Large intestine (tissue), 12 donors: ENCODE measurements at places on chromosomes 5 and 9. TPM values are rescaled to one million over a fixed set of nuclear protein-coding genes. Genes with fewer than 3 reads are reported as not detected.

GRCh38 chr5:178538741-178539229 lies 51.4 kb downstream of the COL23A1 start:
- no peak for DNase-seq

The AKNA gene
- polyA plus RNA-seq = 12.0 TPM

The BTNL3 gene
- polyA plus RNA-seq = 158 TPM

- DNase-seq = no peak
Observed at GRCh38 chr5:179271428-179271734, 73.9 kb downstream of the ADAMTS2 start.

- no peak for DNase-seq
Observed at GRCh38 chr9:90665072-90665471, 22.4 kb upstream of the DIRAS2 start.

DNA sequence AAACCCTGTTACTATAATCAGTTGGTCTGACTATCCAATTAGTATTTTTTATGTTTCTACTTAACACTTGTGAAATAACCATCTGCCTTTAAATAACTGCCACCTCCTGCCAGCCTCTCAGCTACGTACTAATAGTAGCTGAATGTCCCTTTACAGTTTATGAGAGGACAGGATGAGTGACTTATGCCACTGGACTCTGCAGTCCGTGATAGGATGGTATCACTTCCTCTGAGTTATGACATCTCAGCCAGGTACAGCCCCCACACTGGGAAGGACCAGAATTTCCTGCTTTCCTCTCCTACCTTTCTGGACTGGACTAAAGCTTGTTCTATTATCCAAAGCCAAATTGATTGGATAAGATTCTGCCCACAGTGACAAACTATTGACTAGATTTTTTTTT lies 102.9 kb downstream of the ZFAND5 start:
- no peak for DNase-seq

The TIMD4 gene
- polyA plus RNA-seq = 1.5 TPM

DNA sequence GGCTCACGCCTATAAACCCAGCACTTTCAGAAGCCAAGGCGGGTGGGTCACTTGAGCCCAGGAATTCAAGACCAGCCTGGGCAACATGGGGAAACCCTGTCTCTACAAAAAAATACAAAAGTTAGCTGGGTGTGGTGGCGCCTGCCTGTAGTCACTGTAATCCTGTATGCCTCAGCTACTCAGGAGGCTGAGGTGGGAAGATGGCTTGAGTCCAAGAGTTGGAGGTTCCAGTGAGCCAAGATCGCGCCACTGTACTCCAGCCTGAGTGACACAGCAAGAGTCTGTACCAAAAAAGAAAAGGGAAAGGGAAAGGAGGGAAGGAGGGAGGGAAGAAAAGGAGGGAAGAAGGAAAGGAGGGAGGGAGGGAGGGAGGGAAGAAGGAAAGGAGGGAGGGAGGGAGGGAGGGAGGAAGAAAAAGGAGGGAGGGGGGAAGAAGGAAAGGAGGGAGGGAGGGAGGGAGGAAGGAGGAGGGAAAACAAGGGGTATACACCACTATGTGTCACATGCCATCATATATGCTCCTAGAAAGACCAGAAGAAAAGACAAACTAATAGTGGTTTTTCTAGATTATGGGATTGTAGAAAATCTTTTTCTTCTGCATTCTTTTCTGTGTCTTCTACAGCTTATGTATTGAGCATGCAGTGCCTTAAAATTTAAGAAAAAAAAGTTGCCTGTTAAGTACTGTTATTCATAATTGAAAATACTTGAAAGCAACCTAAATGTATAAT lies 240.1 kb downstream of the DENND1A start:
- no peak for DNase-seq

DNA sequence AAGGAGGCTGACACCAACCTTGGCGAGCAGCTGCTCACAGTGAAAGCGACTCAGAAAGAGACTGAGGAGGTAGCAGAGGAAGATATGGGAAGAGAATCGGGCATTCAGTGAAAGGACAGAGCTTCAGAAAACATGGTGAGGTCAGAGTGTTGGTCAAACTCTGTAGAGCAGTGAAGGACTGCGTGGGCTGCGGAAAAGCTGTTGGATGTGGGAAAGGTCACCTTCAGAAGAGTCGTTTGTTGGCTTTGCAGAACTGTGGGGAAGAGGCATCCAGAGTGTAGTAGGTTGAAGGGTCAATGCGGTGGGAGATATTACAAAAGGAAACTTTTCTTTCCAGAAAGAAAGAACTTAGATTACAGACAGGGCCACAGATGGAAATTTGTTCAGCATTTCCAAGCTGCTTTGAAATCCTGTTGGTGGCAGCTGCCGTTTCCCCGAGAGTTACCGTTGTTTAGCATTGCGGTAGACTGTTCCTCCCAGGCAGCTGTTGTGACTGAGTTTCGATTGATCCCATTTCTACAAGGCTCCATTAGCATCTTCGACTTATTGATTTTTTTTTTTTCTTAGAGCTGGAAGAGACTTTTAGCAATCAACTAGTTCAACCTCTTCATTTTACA lies 58.3 kb upstream of the AFAP1L1 start:
- DNase-seq = no peak

DNA sequence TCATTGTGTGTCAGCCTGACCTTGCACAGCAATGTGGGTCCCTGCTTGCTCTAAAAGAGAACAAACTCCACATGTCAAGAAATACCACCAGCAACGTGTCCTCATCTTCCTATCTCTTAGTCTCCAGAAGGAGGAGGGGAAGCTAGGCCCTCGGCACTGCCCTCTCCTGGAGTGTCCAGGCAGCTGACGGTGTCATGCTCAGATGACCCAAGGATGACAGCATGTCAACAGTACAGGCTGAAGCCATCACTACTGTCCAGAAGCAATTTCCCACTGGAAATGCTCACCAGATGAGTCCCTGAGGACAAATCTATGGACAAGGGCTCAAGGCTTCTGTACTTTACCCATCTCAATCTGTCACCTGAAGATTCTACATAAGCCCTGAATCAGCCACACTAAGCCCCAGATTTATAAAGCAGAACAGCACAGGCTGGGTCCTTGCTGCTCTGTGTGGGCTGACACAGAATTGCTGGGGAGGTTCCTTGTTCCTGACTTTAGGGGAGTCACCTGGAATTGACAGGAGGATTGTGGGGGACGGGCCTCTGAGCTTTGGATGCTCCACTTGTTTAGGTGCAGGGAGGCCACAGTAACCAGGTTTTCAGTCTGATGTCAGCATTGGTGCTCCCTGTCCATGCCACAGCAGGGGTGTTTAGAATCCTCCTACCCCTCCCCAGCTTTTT lies 210.2 kb downstream of the DAB2IP start:
- peak; percentile 16 for DNase-seq

GRCh38 chr5:86795659-86796058 lies 177.9 kb downstream of the COX7C start:
- no peak for DNase-seq

The TSSK1B gene
- not detected for polyA plus RNA-seq

The TSLP gene
- 0.19 TPM for polyA plus RNA-seq

GRCh38 chr9:110104261-110104809 lies 103.6 kb downstream of the C9orf152 start:
- no peak for DNase-seq

The ARHGEF28 gene
- polyA plus RNA-seq = 16.6 TPM

DNA sequence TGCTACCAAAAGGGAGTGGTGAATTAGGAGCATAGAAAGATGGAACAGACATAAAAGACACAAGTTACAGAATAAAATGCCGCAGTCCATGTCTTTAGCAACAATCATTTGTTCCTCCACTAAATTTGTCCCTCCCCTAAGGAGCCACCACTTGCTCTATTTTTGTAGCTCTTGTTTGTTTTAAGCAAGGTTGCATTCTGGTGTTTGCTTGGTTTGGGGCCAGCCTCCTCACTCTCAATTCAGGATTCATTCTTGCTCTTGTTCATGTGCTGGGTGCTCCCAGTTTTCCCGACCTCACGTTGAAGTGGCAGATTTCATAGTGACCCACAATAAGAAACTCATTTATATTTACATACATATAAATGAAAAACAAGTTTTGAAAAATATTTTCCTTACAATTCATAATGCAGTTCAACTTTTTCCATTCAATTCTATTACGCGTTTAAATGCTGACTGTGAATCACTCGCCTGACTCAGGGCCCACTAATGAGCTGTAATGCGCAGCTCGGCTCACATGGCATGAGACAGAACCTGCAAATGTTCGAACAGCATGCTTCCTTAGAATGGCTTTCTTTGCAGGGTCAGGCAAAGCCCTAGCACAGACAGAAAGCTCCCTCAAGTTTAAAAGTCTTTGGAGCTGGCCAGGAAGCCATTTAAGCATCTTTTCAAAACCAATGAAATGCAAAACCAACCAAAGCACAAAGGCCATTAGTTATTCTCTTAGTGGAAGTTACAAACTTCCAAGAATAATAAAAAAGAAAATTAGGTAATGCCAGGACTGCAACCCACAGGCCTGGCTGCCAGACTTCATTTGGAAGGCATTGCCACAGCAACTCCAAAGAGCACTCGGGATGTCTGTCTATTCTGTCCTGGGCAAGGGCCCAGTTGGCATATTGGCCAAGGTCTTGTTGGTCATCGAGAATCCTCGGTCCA lies 41.7 kb downstream of the RETREG1 start:
- DNase-seq = no peak

GRCh38 chr9:110254500-110254899 lies 1.8 kb downstream of the TXN start:
- DNase-seq = no peak

DNA sequence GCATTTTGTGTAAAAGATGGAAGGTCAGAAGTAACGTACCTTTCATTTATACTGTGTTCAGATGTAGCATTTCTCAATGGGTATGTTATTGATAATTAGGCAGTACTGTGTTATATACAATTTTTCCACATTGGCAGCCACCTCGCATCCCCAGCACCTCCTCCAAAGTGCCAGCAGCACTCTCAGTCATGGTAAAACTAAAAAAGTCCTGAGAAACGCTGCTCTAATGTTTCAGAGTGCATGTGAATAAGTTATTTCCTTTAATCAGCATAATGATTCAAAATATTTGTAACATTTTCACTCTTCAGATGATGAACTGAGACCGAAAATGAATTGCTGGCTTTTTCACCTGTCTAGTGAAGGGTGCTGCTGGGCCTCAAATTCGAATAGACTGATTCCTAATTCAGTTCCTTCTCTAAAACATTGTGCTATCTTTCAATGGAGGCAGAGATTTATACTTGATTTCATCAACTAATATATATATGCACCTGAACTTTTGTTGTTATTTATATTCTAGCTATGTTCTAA lies 79.9 kb upstream of the ANKRD55 start:
- DNase-seq = no peak

DNA sequence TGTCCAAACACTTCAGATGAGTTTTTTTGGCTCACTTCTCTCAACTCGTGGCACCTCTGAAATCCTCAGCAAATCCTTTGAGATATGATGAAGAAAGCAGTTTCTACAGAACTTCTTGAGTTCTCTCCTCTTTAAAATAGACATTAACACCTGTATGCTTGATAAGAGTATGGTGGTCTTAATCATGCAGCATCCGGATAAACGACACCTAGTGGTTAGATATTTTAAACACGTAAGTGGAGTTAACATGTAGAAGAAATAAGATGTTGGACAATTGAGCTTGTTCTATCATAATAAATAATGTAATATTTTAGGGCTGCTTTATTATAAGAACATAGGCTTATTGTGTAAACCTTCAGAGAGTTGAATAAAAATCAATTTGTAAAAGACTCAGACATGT lies 324.8 kb downstream of the CYLC2 start:
- DNase-seq = no peak

The PCDHB2 gene
- 1.7 TPM for polyA plus RNA-seq

The SLC25A2 gene
- 0.04 TPM for polyA plus RNA-seq

- DNase-seq = no peak
Observed at GRCh38 chr5:84306601-84307000, 78.1 kb downstream of the EDIL3 start.

- DNase-seq = no peak
Observed at GRCh38 chr9:120970244-120970643, 43.6 kb upstream of the TRAF1 start.

- no peak for DNase-seq
Observed at GRCh38 chr5:35026941-35027340, 20.8 kb downstream of the AGXT2 start.
